ENCODE measurements at places on chromosomes 12 and 14.

GRCh38 chr14:31419179-31419966, 977 bp downstream of the HEATR5A start:
- DNase-seq = no peak

DNA sequence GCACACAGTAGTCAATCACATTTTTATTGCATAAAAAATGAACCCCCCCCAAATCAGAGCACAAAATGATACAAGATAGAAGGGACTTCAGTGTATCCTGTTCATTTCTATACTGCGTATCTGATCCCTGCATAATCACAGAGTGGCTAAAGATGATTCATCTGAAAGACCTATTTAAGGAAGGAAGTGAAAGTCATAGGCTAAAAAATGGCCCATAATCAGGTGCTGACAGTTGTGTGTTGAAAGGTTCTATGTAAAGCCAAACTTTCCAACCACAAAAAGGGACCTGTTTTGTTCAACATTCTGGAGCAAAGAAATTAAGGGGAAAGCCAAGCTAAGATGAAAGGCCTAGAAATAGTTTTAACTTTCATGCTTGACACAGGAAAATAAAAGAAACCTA, 147.8 kb upstream of the ATP2B1 start:
- no peak for DNase-seq

- no peak for DNase-seq
These were observed 139.8 kb upstream of the NOS1 start for GRCh38 chr12:117501076-117501869.

- DNase-seq = no peak
These were observed 1178.7 kb downstream of the AACS start for GRCh38 chr12:126243814-126244440.

GRCh38 chr12:56080556-56081138, 682 bp downstream of the ERBB3 start:
- DNase-seq = no peak

GRCh38 chr14:41925409-41925808, 318.7 kb downstream of the LRFN5 start:
- DNase-seq = no peak

- no peak for DNase-seq
These were observed 44.8 kb downstream of the SBNO1 start for GRCh38 chr12:123319826-123320225.

DNA sequence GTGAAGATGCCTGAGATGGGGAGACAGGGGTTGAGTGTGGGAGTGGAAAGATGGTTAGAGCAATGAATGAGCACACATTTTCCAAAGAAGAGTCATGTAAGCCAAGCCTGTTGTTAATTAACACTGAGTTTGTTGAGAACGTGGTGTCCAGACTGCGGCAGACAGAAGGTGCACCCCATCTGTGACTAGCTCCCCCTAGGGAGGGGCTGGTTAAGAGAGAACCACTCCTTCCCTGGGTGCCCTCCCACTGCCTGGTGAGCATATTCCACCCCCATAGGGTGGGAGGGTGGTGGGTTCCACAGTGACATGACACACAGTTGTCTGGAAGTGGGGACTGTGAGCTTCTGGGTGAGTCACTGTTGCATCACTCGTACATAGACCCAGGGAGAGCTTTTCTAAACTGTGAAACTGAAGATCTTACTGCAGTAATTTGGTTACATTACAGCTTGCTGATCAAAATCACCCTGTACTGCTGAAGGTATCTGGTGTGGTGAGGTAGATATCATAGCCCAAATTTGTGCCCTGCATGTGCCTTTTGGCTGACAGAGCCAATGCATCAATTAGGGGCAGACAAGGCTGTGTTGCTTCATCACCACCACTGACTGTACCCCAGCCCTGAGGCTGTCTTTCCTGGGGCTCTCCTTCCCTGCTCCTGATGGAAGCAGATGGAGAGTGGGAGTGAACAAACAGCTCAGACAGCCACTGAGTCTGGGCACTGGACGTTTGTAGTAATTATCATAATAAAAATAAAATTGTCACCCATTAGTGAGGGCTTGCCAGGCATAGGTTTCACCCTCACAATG, 150.9 kb downstream of the EMP1 start:
- DNase-seq = no peak

DNA sequence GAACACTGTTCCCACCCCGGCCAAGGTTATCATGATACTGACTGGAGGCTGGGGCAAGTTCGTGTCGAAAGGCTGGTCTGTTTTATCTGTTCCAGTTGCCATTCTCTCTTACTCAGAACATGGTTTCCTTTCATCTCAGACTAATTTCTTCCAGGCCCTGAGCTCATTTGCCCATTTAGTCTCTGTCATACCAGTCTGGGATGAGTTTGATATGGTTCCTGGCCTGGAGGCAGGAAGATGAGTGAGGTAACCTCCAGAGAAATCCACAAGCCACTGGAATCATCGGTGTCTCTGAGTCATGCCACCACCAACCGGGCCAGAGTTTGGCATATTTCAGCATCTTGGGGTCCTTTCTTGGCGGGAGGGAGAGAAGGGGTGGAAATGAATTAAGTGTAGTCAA, 114.7 kb downstream of the NTF3 start:
- no peak for DNase-seq

- DNase-seq = peak; percentile 3
These were observed 536 bp upstream of the DAAM1 start for GRCh38 chr14:59187802-59188460.

DNA sequence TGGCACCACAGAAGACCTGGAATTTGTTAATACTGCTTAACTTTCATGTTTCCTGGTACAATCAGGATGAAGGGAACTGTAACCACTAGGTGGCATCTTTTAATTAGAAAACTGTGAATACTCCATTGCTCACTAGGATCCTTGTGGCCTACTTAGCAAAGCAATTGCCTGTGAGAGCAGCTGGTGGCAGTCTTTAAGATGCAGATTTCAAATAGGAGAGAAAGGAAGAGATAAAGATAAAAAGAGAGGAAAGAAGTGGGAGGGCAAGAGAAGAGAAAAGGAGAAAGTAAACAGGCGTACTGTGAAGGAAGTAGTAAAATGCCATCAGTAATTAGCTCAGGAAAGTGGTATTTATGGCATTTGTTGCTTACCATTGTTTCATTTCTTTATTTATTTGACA, 114.5 kb downstream of the RAD51B start:
- DNase-seq = no peak

DNA sequence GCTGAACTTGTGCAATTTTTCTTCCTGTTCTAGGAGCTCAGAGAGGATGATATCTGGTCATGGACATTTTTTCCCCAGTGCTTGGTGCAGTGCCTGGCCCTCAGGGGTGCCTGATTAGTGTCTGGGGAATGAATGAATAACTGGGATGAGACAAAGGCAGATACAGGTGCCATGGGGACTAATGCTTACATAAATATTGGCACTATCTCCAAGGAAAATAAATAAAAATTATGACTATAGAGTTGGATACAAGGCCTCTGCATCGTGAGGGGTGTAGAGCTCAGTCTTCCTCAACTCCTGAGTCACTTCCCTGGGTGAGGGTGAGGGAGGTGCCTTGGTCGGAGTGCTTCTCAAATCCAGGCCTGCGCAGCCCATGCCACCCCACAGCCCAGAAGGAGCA, 188.6 kb downstream of the KCNA5 start:
- DNase-seq = no peak

- peak; percentile 68 for DNase-seq
These were observed at the start of gene METTL17 for GRCh38 chr14:20989787-20990600. METTL17 (plus strand) TSS chr14:20989980; CDS start chr14:20990003, 23 bp downstream.

DNA sequence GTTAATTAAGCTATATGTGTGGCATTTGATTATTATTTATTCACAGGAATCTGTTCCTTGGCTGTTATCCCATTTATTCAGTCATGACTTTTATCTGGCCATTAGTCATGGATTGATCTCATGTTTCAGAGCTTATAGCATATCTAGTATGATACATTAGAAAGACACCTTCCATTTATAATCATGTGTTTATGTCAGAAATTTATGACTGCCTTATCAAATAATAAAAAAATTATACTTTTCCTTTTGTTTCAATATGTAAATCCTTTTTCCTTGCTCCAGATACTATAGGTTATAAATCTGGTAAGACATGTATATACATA, 248.0 kb upstream of the PDE3A start:
- DNase-seq = no peak

DNA sequence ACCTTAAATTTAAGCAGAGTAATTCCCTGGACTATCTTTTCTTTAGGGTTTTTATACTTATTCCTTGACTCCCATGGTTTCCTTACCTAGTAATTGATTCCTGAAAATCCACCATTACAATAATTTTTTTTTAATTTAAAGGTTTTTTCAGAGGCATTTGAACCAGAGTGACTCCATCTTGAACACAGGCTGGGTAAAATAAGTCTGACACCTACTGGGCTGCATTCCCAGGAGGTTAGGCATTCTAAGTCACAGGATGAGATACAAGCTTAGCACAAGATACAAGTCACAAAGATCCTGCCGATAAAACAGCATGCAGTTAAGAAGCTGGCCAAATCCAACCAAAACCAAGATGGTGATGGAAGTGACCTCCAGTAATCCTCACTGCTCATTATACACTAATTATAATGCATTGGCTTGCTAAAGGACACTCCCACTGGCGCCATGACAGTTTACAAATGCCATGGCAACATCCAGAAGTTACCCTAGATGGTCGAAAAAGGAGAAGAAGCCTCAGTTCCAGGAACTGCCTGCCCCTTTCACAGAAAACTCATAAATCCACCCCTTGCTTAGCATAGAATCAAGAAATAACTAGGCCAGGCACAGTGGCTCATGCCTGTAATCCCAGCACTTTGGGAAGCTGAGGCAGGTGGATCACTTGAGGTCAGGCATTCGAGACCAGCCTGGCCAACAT, 53.6 kb downstream of the SLC25A21 start:
- DNase-seq = no peak

GRCh38 chr14:32706721-32707519, 231.8 kb upstream of the NPAS3 start:
- no peak for DNase-seq

GRCh38 chr14:96084796-96085195, 45.6 kb downstream of the C14orf132 start:
- DNase-seq = no peak

DNA sequence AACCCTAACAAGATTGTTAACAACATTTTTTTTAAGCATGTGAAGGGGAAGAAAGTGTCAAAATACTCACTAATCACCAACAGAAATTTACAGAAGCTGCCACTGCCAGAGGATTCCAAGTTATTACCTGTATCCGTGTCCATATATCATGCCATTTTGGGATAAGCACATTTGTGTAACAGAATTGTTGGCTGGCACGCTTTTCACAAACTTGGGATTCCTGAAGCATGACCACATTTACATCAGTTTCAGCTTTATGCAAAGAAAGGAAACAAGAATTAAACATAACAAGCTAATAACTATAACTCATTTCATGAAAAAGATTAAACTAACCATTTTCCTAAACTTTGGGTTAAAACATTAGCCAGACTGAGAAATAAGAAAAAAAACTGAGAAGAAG, 5.9 kb downstream of the NEMP1 start:
- no peak for DNase-seq

- no peak for DNase-seq
These were observed 27.9 kb upstream of the MYF6 start for GRCh38 chr12:80679346-80680131.

- no peak for DNase-seq
These were observed 26.0 kb downstream of the PPFIBP1 start for GRCh38 chr12:27549801-27550652.

- DNase-seq = no peak
These were observed 1241.4 kb upstream of the TMEM132C start for GRCh38 chr12:127025545-127025944.

GRCh38 chr14:99231161-99231849, 40.7 kb downstream of the BCL11B start:
- DNase-seq = no peak

DNA sequence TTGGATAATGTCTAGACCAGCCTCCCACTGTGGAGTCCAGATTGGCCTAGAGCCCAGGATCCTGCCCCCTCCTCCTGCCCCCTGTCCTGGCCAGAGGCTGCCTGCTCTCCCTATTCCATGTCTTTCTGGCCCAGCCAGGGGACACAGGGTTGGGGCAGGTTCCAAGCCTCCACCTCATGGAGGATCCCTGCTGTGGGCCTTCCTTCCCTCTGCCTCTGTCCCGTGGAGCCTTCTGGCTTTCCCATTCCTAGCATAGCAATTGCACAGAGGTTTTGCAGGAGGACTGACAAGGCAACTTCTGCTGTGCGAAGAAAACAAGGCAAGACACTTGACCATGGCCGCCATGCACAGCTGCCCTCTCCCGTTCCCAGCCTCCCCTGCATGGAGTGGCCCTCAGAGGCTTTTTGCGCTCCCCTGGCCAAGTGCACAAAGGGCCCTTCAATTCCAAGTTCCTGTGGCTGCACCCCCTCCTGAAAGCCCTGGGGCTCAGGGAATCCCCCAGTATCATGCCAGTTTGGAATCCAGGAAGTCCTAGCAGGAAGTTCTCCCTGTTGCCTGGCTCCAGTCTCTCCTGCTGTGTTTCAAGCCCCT, 42.1 kb downstream of the KRT80 start:
- DNase-seq = no peak

- DNase-seq = no peak
These were observed 74.9 kb upstream of the ATP2B1 start for GRCh38 chr12:89783359-89784060.

GRCh38 chr14:28731358-28731757, 35.2 kb upstream of the FOXG1 start:
- DNase-seq = no peak

DNA sequence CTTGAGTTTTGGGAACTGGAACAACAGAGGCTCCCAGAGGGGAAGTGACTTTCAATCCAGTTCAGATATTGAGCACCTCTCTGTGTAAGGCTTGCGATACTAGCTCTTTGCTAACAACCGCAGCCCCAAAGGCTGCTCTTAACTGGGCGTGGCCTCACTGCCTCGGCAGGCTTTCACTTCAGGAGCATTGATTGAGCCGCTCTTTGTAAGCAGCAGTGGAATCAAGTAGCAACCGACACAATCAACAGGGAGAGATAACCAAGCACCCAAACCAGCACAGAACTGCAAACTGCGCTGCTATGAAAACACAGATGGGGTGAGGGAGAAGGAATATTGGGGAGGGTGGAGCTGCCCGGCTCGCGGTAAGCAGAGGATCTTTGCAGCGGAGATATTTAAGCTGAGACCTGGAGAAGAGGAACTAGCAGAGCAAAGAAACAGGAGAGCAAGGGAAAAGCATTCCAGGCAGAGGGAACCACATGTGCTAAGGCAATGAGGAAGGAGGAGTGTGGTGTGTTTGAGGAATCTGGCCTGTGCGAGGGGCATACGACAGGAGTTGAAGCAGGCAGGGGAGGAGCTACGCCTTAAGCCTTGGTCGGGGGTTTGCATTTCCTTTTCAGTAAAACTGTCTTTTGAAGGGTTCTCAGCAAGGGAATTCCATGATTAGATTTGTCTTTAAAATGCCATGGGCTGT, 17.3 kb upstream of the YY1 start:
- DNase-seq = peak; percentile 47

All from activated CD8-positive, alpha-beta memory T cell treated with anti-CD3 and anti-CD28 coated beads for 4 hours (primary cell).